Non-pigmented ciliary epithelial cell (primary cell): ENCODE measurements at places on chromosomes 7 and 10.

GRCh38 chr10:83990126-83990525 is 149.2 kb upstream of the GHITM start:
- no peak for DNase-seq

DNA sequence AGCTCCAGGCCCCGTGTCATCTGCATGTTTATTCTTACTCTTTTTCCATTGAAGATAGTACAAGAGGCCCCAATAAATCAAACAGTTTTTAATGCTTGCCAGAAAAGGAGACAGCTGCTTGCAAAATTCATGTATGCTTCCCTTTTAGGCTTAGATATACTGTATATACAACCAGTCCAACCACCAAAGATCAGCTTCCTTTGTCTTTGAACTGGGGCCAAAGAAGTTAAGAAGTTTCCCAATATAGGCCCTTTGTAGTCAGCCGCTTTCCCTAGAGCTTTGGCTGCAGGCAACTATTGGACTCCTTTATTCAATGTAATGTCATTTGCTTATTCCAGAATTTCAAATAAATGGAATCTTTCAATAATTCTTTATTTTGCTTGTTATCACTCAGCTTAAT is 1395.0 kb downstream of the GATA3 start:
- no peak for DNase-seq

DNA sequence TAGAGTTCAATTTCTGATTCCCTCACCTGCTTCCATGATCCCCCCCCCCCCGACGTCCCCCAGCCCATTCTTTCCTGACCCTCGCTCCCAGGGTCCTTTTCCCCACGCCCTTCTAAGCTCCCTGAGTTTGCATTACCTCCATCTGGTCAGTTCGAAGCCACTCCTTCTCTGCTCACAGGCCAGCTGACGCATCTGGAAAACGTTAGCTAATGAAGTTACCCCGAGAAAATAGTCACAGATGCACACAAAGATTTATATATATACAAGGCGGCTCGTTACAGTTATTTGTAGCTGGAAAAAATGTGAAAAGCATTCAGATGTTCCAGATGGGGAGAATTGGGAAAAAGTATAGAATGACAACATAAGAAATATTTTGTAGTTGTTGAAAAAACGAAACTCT is 630.0 kb upstream of the FOXK1 start:
- no peak for DNase-seq

GRCh38 chr10:126851414-126852108 is 53.7 kb upstream of the DOCK1 start:
- DNase-seq = no peak

GRCh38 chr7:115113776-115114175 is 191.9 kb downstream of the MDFIC start:
- DNase-seq = no peak

- DNase-seq = no peak
Observed at GRCh38 chr10:13372524-13372923, 24.4 kb upstream of the SEPHS1 start.

- DNase-seq = no peak
Observed at GRCh38 chr7:139061416-139061815, 25.6 kb upstream of the ZC3HAV1L start.

- DNase-seq = no peak
Observed at GRCh38 chr7:17589671-17590070, 291.2 kb downstream of the AHR start.
